ENCODE measurements at places on chromosomes 16 and 17.

- DNase-seq: no peak
Measured at GRCh38 chr16:16158741-16159374, 64.4 kb downstream of the ABCC6 start.

DNA sequence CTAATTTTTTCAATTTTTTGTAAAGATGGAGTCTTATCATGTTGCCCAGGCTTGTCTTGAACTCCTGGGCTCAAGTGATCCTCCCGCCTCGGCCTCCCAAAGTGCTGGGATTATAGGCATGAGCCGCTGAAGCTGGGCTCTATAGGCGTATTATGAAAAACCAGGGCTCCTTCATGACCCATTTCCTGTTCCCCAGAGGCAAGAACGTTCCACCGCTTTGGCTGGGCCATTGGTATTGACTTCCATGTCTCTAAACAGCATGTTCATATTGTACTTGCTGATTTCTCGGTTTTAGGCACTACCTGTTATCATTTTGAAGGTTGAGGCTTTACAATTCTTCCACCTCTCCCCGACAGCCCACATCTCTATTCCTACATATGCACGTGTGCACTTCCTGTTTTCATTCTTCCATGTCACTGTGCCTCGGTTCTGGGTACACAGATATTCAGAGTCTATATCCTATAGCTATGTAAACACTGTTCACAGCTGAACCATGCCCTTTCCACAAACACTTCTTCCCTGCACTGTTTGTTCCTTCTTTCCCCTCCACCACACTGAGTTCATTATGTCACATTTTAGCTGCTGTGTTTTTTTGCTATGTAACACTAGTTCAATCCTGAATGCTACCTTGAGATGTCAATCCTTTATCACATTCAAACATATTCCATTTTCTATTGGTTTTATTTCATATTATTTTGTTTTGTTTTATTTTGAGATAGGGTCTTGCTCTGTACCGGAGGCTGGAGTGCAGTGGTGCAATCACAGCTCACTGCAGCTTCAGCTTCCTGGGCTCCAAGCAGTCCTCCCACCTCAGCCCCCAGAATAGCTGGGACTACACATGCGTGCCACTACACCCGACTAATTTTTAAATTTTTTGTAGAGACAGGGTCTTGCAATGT lies 16.8 kb upstream of the MAPK3 start:
- no peak for DNase-seq

- no peak for DNase-seq
Measured at GRCh38 chr16:73076324-73076810, 28.4 kb upstream of the ZFHX3 start.

GRCh38 chr17:74031316-74032090 lies 172.0 kb upstream of the RPL38 start:
- no peak for DNase-seq

DNA sequence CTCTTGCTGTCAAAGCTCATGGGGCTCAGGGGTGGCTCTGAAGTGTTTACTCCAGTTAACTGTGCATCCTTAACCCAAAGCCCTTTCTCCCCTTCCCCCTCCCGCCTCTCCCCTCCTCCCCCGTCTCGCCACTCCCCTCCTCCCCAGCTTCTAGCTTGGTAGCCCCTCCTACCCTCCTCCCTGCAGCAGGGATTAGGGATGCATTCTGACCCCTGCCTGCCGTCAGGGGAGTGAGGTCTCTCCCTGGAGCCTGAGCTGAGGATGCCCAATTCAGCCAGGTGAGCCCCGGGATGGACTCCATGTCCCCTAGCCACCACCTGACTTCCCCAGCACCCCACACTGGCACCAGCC lies 1.6 kb downstream of the HS3ST6 start:
- no peak for DNase-seq
